ENCODE measurements at places on chromosomes 12 and 14.

DNA sequence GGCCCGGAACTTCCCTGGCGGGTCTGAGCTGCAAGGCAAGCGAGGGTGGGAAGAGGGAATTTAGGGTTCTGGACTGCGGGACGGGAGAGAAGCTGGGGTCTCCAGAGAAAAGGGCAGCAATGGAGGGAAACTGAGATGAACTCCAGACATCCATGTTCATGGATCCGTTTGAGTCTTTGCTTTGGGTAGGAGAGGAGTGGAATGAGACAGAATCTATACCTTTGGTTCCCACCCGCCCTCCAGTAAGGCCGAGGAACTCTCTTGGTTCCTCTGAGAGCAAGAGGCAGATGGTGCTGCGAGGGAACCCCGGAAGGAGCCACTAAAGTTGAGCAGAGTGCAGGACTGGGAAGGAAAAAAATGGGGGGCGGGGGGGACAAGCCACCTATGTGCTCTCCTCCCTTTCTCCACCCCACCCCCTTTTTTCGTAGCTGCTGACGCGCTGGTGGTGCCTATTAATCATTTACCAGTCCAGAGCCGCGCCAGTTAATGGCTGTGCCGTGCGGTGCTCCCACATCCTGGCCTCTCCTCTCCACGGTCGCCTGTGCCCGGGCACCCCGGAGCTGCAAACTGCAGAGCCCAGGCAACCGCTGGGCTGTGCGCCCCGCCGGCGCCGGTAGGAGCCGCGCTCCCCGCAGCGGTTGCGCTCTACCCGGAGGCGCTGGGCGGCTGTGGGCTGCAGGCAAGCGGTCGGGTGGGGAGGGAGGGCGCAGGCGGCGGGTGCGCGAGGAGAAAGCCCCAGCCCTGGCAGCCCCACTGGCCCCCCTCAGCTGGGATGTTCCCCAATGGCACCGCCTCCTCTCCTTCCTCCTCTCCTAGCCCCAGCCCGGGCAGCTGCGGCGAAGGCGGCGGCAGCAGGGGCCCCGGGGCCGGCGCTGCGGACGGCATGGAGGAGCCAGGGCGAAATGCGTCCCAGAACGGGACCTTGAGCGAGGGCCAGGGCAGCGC, 1.2 kb downstream of the SSTR1 start:
- no peak for DNase-seq

- DNase-seq, result no peak
Measured at GRCh38 chr12:89414851-89415250, 62.5 kb upstream of the DUSP6 start.

DNA sequence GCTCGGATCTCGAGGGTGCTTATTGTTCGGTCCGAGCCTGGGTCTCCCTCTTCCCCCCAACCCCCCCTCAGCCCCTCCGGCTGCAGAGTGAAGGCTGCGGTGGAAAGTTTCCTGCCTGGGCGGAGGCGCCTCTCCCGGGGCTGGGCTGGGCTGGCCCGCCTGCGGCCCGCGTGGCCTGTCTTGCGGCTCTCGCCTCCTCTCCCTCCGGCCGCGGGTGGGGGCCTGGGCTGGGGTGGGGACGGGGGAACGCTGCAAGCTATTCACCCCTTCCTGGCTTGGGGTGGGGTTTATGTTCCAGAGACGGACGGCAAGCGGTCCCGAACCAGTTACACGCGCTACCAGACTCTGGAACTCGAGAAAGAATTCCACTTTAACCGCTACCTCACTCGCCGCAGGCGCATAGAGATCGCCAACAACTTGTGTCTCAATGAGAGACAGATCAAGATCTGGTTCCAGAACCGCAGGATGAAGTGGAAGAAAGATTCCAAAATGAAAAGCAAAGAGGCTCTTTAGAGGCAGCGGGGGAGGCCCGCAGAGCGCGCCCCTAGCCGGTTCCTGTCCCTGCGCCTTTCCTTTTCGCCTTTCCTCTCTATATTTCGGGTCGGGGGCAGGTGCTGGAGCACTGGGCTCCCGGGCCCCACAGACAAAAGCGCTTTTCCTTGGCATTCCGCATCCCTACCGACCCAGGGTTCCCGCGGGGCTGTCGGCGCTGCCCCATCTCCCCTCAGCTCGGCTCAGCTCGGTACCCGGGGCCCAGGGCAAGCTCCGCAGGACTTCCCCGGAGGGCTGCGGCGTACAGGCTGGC, 1.3 kb downstream of the HOXC5 start:
- DNase-seq, result no peak

DNA sequence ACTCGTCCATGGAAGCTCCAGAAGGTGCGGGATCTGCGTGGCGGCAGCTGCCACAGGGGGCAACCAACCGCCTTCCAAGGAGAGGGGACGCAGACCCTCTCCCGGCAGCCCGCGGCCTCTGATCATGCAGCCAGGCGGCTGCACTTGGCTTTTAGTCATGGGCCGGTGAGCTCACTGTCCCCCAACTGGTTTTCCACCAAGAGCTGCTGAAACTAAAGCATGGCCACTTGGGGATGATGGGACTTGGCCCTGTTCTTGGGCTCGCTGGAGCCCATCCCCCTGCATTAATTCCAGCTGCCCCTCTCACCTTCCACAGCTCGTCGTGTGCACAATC, 39.1 kb downstream of the CCDC85C start:
- DNase-seq, result no peak

GRCh38 chr14:94115058-94115591, 4.6 kb downstream of the IFI27 start:
- no peak for DNase-seq

GRCh38 chr12:93918900-93919299, 229.5 kb upstream of the PLXNC1 start:
- DNase-seq, result no peak

DNA sequence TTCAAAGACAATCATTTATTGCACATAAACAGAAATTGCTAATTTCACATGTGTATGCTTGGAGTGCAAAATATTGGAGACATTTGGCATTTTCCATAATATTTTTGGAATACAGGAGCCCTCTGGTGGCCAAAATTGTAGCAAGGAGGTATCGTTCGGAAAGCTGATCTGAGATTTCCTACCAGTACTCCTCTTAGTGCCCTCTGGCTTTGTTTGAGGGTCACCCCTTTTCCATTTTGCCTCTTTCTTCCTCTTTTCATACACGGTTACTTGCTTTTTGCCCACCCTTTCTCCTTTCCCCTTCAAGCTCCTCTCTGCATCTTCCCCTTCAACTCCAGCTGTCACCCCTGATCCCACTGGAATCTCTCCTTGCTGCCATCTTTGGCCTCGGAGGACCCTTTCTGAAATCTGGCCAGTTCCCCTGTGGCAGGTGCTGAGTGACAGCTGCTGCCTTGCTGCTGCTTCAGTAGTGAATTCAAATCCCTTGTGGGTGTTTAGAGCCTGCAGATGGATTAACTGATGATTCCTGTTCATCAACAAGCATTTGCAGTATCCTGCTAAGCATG, 164.6 kb upstream of the PARP11 start:
- peak; percentile 2 for DNase-seq

DNA sequence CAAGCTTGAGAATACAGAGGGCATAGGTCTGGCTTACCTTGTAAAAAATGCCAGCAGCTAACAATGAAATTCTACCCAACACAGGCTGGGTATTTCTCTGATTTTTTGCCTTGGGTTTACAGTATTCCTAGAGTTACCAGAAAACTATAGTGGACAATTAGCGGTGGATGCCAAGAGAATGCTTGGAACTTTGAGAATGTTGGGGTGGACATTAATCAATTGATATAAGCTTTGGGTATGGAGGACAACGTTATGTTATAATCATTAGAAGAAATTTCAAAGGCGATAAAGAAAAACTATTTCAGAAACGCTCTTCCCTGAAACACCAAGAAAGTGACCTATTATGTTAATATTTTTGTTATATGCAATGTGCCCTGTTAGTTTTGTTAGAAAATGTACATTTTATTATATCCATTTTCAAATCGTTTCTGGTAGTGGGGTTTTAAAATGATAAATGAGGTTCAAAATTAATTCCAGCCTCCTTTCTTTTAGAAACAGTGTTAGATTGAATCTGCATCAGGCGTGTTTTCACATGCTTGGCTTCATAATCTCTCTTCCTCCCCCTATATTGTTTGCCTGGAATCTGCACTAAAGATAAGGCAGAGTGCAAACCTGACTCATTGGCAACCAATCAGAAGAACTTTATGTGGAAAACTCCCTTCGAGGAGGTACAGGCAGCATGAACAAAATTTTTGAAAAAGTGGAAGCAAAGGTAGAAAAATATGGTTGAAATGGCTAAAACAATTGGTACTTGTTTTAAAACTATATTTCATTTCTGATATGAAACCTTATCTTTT, 1.4 kb upstream of the PTPRQ start:
- DNase-seq, result no peak

DNA sequence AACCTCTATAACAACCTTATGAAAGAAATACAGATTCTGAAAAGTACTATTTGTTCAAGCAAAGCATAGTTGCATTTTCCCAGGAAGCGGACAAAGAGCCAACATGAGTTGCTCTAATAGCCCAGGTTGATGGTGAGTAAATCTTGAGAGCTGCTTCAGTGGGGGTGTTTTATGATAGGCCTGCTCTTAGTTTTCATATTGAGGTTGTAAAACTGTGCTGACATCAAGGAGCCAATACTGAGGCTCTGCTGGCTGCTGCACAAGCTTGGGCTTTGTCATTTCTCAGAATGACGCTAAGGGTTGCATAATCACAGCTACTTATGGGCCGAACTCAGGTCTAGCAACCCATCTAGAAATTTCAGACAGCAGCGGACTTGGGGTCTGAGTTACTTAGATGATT, 11.5 kb downstream of the TBC1D30 start:
- no peak for DNase-seq
